Esophagus squamous epithelium (tissue), 5 donors: ENCODE measurements at places on chromosomes 11 and 22.
A peak's percentile ranks its signal among the peaks of the same experiment; 100 is the strongest.

GRCh38 chr22:24117942-24118341, 63.3 kb upstream of the SUSD2 start:
- DNase-seq = no peak

DNA sequence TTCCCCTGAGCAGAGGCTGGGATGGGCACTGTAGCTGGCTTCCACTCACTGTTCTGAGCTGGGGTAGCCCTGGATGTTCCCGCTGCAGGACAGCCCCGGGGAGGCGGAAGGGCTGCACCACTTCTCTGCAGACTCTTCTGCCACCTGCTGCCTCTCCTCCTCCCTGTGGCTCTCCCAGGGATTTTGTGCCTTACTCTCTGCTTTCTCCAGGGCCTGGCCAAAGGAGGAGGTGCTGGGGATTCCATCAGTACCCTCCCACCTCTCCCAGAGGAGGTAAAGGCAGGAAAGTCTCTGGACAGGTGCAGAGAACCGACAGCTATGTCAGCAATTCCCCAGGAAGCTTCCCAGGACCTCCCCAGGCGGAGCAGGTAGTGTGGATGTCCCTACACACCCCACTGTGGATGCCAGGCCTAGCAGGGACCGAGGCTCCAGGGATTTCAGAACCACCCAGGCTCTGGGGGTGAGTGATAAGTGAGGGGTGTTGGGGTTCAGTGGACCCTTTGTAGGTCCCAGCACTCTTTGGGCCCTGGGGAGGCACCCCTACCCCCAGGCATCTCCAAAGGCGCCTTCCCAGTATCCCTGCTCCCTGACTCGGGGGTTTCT, 11.3 kb downstream of the DUSP8 start:
- no peak for DNase-seq

GRCh38 chr11:44067266-44067665, 1.2 kb downstream of the ACCS start:
- DNase-seq = no peak

DNA sequence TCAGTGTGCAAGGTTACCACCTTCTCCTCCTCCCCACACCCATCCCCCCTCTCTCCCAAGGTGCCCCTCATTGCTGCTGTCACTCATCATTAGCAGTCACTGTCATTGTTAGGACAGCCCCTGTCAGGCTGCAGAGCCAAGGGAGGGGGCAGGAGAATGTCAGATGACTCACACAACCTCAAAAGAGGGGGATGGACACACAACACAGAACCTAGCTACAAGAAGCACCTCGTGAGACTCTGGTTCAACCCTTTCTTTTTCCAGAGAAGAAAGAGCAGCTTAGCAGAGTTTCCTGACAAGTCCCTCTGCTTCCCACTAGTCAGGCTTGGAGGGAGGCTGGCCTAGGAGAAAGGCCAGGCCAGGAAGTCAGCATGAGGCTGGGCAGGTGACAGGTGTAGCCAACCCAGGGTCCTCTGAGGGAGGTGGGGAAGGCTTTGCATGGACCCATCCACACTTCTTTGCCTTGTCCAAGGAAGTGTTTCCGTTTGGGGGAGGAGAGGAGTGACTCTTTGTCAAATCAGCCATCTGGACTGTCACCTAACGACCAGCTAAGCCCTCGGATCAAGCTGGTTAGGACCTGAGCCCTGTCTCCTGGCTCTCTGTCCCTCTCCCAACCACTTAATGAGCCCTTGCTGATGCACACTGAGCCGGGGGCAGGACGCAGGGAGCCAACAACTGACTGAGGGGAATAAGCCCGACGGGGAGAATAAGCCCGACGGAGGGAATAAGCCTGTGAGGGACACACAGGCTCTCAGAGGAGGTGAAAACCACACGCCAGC, 18.3 kb downstream of the ADORA2A start:
- DNase-seq = no peak

DNA sequence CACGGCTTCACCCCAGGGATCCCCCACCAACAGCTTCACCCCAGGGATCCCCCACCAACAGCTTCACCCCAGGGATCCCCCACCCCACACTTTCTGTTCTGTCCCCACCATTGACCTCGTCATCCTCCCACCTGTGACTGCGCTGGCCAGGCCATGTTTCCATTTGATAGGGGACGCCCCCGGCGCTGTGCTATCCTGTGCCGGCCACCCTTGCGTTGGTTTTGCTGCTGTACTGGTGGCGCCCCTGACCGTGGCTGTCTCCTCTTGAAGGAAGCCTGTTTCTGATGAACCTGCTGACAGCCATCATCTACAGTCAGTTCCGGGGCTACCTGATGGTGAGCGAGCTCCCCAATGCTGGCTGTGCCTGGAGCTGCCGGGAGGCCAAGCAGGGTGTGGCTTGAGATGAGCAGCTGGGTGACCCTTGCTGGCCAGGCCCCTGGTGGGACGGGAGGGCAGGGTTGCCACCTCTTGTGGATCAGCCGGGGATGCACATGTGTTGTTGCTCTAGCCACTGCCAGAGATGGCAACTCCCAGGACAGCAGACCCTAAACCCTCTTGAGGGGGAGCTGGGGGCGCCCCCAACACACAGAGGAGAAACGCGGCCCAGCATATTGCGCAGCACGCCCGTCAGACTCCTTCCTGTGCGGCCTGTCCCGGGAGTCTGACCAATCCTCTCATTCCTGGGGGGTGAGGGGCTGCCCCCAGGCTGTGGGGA, 22.5 kb downstream of the TPCN2 start:
- no peak for DNase-seq

GRCh38 chr11:27470826-27471588, 1.6 kb downstream of the LGR4 start:
- no peak for DNase-seq

DNA sequence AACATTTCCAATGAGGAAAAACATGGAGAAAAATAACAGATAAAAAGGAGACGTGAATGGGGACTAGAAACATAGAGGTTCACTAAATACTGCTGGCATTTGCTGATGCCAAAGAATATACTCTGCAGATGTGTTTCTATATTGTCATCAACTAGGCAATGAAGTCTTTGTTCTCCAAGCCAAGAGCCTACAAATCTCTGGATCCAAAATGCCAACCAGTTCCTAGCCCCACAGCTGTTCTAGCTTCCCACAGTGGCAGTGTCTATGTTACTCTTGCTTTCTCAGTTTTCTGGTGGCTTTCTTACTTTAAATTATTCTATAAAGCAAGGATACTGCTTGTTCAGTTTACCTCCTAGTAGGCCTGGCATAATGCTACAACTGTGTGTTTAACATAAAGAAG, 977.9 kb upstream of the CCDC90B start:
- DNase-seq = no peak

- no peak for DNase-seq
Observed at GRCh38 chr11:79439410-79439885, 1.4 kb downstream of the TENM4 start.

GRCh38 chr11:112777283-112777751, 183.9 kb upstream of the NCAM1 start:
- DNase-seq = no peak

DNA sequence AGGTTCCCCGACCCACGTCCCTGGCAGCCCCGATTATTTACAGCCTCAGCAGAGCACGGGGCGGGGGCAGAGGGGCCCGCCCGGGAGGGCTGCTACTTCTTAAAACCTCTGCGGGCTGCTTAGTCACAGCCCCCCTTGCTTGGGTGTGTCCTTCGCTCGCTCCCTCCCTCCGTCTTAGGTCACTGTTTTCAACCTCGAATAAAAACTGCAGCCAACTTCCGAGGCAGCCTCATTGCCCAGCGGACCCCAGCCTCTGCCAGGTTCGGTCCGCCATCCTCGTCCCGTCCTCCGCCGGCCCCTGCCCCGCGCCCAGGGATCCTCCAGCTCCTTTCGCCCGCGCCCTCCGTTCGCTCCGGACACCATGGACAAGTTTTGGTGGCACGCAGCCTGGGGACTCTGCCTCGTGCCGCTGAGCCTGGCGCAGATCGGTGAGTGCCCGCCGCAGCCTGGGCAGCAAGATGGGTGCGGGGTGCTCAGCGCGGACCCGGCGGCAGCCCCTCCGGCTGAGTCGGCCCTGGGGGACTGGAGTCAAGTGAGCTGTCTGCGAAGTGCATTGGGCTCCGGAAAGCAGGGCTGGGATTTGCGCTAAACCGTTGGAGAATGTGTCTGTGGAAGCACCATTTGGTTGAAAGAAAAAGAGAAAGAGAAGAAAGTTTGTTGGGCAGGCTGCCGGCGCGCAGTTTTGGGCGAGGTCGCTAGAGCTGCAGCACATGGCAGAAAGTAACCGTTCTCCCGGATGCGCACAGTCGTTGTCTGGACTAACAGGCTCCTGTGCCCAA, at the start of gene CD44:
CD44 (plus strand) TSS at position 229 of the 779 bp plus-strand sequence; CDS start at position 362, 133 bp downstream.
- DNase-seq = peak; percentile 29

- DNase-seq = no peak
Observed at GRCh38 chr22:30206944-30207343, 39.6 kb downstream of the LIF start.

- DNase-seq = no peak
Observed at GRCh38 chr11:71574418-71574817, 8.3 kb downstream of the KRTAP5-11 start.

DNA sequence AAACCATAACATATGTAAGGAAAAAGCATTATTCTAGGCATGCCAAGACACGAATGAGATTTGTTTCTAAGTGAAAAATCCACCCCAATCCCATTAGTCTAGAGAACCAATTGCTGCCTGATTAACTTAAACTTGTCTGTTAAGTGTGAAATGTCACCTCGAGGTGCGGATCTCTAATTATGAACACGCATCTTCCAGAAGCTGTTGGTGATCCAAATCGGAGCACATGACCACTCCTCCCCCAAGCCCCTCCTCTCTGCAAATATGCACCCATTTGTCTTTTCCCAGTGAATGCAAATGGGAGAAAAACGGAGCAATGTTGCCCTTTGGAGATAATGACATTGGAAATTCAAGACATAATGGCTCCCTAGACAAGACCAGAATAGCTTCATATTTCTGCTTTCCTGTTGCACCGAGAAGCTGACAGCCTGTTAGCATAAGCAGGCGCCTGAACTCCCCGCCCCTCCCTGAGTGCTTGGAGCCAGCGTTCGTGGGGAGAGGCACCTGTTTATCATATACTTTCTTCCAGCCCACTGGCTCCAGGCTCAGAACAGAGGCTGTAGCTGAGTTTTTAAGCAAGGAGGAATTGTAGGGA, 6.0 kb upstream of the FXYD6 start:
- DNase-seq = no peak

- DNase-seq = no peak
Observed at GRCh38 chr11:14125529-14125928, 163.0 kb downstream of the SPON1 start.

DNA sequence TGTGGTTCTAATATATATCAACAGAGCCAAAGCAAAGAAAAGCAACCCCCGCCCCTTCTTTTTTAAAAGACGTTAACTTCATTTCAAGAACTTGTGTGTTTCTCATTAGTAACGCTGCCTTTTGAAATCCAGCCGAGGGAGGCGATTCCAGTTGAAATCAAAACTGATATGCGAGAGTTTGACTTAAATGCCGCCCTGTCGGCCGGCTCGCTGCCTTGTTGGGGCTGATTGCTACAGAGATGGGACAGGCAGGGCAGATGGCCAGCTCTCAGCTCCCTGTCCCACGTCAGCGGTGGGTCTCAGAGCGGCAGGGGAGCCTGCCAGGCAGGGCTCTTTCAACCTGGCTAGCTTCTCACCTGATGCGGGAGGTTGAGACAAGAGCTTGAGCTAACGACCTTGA, 51.9 kb upstream of the ALX4 start:
- DNase-seq = no peak

DNA sequence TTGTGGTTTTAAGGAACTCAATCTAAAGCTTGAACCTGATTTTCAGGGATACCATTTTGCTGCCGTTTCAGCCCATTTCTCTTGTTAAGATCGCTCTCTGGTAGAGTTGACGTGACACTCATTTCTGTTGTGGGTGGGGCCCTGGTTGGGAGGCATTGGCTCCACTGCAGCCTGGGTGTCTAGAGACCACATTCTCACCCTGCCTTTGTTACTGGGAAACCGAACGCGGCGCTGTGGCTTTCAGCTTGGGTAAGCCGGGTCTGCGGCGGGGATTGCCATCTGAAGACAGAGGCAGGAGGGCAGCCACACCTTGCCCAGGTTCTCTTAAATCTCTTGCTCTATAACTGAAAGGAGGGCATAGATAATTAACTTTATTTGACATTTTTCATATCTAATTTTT, 3.2 kb downstream of the EHF start:
- no peak for DNase-seq

- DNase-seq = no peak
Observed at GRCh38 chr11:130220311-130221035, 60.9 kb downstream of the ST14 start.

DNA sequence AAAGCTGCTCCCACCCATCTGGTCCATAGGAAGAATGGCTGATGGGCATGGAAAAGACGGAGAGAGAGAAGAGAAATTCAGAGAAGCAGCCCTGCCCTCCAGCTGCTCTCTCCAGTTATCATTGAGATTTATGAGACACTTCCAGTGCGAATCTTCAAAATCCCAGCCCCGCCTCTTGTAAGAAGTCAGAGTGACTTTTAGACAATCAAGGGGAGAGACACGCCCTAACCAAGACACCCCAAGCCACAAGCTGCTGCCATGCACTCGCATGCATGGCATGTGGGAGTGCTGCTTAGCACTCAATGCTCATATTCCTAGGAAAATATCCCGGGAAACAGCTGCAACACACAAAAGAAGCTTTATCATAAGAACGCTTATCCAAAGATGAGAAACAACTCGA, 110.6 kb upstream of the BID start:
- no peak for DNase-seq

DNA sequence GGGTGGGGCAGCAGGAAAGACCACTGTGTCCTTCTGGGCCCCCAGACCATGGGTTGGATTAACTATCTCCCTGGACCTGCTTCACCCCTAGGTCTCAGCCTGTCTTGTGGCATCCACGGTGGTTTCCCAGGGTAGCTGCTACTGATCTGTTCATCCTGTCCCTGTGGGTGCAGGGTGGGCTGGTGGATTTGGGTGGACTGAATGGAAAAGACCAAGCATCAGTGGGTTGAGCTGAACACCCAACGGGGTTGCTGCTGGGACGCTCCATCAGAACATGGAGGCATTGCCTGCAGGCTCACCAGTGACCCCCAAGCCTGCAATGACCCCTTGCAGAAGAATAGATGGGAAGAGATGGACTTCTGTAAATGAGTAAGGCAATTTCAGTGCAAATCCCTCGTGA, 812.1 kb downstream of the TBC1D22A start:
- DNase-seq = no peak

GRCh38 chr22:47032091-47032943, 269.9 kb downstream of the TBC1D22A start:
- no peak for DNase-seq

- DNase-seq = no peak
Observed at GRCh38 chr22:22604326-22605073, 39.9 kb upstream of the GGTLC2 start.

- DNase-seq = no peak
Observed at GRCh38 chr11:12803086-12803826, 129.0 kb downstream of the TEAD1 start.

DNA sequence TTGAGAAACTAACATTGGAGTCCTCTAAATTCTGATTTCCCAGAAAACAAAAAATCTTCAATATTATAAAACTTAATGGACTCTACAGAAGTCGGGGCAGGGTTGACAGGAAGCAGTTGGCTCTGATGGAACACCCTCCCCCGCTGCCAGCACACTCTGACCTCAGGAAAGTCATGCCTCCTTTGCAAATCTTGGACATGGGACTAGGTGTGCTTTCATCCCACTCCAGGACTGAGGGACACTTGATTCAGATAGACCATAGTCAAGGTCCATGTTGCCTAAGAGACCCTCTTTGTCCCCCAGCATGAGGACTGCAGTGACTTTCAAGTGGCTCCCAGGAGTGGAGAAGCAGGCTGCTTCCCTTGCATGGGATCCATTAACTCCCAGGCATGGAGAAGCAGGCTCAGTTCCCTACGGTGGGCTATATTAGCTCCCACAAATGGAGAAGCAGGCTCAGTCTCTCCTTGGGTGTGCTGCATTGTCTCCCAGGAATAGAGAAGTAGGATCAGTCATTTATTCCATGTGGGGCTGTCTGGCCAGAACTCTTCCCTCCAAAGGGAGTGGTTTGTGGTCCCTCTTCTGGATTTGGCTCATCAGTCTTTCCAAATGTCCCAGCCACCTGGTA, 38.3 kb downstream of the C22orf31 start:
- no peak for DNase-seq
